ENCODE measurements at places on chromosomes 7 and 10.
A peak's percentile ranks its signal among the peaks of the same experiment; 100 is the strongest.

DNA sequence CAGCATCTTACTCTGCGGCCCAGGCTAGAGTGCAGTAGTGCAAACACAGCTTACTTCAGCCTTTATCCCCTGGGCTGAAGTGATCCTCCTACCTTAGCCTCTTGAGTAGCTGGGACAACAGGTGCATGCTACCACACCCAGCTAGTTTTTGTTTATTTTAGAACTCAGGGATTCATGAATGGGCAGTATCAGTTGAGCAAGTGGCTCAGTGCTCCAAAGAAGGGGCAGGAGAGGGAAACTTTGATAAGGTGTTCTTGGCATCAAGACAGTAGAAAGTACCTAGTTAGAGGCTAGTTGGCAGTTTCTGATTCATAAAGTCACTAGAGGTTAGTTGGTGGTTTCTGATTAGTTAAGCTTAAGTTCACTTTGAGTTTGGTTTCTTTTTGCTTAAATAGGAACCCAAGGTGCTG is 18.4 kb downstream of the TRIM24 start:
- no peak for DNase-seq

DNA sequence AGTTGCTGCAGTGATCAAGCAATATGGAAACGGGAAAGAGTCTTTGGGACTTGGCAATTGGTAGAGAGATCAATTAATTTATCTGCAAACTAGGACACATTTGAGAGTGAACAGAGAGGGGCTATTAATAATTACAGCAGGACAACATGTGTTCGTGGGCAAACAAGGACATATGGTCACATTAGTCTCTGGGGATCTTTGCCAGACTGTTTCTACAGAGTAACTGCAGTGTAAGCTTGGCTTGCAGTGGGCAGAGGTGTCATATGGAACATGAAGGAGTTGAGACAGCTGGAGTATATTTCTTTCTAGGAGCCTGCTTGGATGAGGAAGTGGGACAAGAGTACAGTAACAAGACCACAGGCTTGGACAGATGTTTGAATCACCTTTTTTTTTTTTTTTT is 232.1 kb upstream of the LYZL1 start:
- no peak for DNase-seq

- no peak for DNase-seq
Measured at GRCh38 chr7:101779267-101779666, 38.2 kb upstream of the CUX1 start.

DNA sequence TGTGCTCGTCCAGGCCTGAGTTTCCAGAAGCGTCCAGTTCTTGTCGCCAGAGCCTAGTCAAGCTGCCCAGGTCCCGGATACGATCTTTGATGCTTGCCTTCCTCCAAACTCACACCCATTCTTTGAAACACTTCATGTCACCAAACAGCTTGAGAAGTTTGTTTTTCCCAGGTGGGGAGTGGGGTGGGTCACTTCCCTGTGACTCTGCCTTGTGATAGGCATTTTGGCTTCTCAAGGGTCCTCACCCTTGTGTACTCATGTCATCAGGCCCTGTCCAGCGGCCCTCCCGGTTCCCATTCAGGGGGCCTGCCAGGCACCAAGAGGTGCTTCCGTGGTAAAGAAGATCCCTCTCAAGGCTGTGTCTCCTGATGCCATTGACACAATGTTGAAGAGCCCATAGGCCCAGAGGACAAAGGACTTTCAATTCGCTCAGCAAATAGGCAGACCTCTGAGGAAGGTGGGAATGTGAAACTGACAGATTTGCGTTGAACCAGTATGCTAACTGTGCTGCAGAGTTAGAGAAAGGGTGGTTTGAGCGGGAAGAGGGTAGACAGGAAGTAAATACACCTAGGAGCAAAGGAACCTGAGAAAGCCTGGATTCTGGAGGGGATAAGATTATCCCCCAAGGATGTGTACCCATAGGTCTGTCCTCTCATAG is 24.7 kb upstream of the SFTPA1 start:
- DNase-seq, result no peak

- no peak for DNase-seq
Measured at GRCh38 chr7:36313607-36314006, 76.1 kb upstream of the ANLN start.

- no peak for DNase-seq
Measured at GRCh38 chr10:117374506-117375359, 507 bp downstream of the PDZD8 start.

GRCh38 chr10:76036111-76036940 is 604.9 kb downstream of the LRMDA start:
- DNase-seq, result peak; percentile 45

DNA sequence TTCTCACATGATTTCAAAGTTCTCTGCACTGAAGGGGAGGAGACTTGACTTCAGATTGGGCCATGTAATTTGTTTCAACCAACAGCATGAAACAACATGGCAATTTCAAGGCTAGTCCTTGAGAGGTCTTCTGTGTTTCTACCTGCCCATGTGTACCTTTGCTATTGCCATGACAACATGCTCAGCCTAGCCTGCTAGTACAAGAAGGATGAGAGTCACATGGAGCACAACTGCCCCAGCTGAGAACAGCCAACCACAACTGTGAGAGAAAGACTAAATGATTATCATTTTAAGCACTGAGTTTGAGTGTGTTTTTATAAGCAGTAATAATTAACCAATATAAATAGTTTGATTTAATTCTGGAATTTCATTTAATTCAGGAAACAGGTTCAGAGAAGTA is 41.9 kb downstream of the ANKMY2 start:
- no peak for DNase-seq
